ENCODE measurements at places on chromosomes 3 and 15. TPM values are rescaled to one million over a fixed set of nuclear protein-coding genes. Genes with fewer than 3 reads are reported as not detected.

DNA sequence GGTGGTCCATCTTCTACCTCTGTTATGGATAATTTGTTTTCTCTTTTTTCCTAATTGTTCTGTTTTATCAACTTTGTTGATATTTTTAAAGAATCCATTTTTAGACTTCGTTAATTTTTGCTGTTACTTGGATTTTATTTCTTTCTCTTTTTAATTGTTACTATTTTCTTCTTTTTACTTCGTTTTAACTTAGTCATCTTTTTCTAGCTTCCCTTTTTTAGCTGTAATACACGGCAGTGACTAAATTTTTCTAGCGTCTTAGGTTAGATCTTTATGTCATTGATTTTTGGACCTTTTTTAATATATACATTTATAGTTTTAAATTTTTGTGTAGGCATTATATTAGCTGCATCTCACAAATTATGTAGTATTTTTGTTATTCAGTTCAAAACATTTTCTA lies 33.1 kb downstream of the ARIH2 start:
- DNase-seq: no peak
- no peak overlapping the region for H3K27ac ChIP-seq
- H3K4me1 ChIP-seq: peaks cover 23% of the 10 kb centered on the region
- no peaks in the 10 kb centered on the region for H3K27me3 ChIP-seq
- H3K4me3 ChIP-seq: no peak overlapping the region

- no peak overlapping the region for H3K4me3 ChIP-seq
- no peaks in the 10 kb centered on the region for H3K36me3 ChIP-seq
- peaks cover 73% of the 10 kb centered on the region for H3K4me1 ChIP-seq
- H3K27ac ChIP-seq: peak overlapping the region; percentile 10
- H3K27me3 ChIP-seq: no peaks in the 10 kb centered on the region
- DNase-seq: no peak
These were observed 71.0 kb downstream of the WWTR1 start for GRCh38 chr3:149586871-149587270.

Gene TRIM42
- total RNA-seq: not detected

DNA sequence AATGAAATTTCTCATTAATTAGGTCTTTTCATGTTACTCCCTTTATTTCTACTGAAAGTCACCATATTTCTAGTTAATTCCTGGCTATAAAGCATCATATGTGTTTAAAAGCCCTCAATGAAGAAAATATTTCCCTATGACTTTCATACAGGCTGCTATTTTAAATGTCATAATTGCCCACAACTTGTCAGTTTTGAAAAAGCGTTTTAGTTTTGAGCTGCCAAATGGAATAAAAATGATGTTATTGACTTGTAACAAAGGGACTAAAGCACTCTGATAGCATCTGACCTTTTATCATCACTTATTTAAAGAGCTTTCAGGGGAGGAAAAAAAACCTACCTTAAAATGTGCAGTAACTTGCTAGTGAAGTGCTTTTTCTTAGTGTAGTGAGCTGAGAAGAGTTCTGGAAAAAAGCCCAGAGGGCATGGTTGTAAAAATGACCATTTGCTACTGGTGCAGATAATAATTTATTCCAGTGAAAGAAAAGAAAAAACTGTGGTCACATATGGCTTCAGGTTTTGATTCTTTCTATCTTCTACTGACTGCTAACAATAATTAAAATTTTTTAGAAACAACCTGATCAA lies 877.2 kb downstream of the CADM2 start:
- H3K27me3 ChIP-seq: peaks cover 9% of the 10 kb centered on the region
- no peaks in the 10 kb centered on the region for H3K36me3 ChIP-seq
- DNase-seq: no peak
- H3K27ac ChIP-seq: no peak overlapping the region

Gene ASB14
- total RNA-seq: not detected

Data from chondrocyte (in vitro differentiated cells).